Renal pelvis (tissue), 12 donors: ENCODE measurements at places on chromosomes 6 and 20.
A peak's percentile ranks its signal among the peaks of the same experiment; 100 is the strongest.

- DNase-seq: no peak
These were observed 88.3 kb downstream of the ZHX3 start for GRCh38 chr20:41229259-41229658.

DNA sequence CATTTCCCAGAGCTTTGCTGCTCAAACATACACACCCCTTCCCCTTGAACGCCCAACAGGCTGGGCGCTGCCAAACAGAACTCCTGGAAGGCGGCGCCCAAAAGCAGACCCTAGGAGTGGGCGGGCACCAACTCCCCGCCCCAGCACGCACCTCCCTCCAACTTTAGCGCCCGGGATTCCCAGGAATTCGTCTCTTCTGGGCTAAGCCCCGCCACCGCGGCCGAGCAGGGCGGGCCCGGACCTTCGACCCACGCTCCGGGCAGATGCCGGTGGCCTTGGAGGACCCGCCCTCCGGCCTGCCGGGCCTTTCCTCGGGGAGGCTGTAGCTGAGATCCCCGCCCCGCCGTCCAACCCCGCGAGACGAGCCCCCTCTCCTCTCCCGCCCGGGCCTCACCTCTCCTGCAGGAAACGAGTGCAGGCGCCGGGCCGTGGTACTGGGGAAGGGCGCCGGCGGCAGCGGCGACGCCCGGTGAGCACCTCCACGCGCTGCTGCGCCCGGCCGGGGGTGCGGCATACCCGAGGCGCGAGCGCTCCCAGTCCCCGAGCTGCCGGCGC is 659 bp downstream of the MCUR1 start:
- peak; percentile 85 for DNase-seq

GRCh38 chr6:105326833-105327770 is 75.8 kb downstream of the PREP start:
- DNase-seq: no peak

DNA sequence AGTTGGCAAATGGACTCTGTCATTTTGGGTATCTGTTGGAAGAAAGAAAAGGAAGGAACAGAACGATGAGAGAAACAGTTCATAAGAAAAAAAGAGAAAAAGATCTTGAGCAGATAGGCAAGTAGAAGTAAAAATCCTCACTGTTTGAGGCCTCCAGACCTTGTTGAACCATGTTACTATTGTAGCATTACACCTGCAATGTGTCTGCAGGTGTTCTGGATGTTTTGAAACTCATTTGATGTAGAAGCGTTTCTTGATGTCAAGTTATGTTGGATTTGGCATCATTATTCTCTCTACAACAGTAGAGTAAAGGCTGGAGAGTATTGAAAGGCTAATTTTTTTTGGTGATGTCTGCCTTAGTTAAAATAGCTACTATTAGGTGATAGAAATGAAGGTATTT is 108.7 kb downstream of the CARMIL1 start:
- DNase-seq: no peak

- DNase-seq: no peak
These were observed 12.4 kb upstream of the KIAA1755 start for GRCh38 chr20:38272961-38273360.

- DNase-seq: no peak
These were observed 368.5 kb downstream of the TBC1D32 start for GRCh38 chr6:120965814-120966213.

DNA sequence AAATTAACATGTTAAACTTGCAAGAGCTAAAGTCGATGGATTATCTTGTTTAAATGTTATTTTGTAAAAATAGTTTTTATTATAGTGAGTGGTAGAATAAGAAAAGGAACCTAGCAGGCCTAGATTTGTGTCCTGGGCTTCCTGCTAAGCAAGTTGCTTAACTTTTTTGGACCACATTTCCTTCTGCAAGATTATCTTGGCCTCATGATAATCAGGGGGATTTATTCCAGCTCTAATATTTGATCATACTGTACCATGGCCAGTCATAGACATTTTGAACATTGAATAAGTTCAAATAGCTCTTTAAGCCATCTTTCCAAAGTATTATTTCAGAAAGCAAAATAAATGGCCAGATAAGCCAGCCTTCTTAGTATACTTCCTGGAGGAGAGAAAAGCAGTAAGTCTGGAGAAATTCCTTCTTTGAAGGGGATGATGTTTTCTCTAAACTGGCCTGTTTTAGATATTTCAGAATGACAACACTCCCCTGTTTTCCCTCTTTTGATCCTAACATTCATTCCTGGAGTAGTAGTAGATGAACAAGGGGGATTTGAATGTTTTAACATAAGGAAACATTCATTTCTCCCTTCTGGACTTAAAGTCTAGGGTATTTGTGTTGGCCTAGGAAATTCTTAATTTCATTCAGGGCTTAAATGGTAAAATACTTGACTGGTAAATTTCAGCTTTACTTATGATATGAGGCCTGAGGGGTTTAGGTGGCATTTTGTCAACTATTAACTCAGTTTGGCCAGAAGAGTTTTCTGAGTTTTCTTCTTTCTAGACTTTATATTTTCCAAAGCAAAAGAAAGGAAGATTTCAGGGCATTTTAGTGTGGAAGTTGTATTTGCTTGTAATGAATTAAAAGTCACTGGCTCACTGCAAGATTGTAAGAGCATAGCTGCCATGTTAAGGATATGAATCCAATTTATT is 108.8 kb upstream of the SCGN start:
- no peak for DNase-seq

- DNase-seq: no peak
These were observed 1004.9 kb upstream of the ADGRB3 start for GRCh38 chr6:67630146-67630545.

DNA sequence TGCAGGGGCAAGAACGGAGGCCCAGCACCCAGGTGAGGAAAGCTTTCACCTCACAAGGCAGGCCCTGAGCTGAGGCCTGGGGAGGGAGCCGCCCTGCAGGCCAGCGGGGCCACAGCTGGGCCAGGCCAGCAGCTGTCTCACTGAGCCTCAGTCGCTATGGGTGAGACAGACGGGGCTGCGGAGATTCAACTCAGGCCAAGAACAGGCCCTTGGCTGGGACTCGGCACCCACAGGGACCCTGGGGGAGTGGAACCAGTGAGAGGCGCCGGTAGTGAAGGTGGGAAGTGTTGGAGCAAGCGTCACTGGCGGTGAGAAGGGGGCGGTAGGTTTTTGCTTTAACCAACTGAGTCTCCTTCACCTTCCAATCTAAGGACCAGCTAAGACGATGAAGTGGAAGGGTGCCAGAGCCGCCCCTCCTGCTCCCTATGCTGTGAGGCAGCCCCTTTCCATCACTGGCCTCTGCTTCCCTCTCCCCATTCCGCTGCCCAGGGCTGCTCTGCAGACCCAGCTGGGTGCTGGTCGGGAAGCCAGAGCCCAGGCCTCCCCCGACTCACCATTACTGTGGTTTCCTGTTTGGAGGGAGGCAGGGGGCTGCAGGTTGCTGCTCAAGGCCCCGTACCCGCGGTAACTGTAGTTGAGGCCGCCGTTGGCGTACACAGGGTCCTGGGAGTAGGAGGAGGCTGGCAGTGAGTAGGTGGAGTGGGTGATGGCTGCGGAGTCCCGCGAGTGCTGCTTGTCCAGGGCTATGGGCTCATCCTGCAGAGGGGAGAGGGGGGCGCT is 93.7 kb downstream of the ASXL1 start:
- DNase-seq: no peak

- peak; percentile 1 for DNase-seq
These were observed 192.6 kb upstream of the VGLL2 start for GRCh38 chr6:117072781-117073180.

- DNase-seq: peak; percentile 23
These were observed 16.5 kb upstream of the UBE2J1 start for GRCh38 chr6:89368999-89369398.

DNA sequence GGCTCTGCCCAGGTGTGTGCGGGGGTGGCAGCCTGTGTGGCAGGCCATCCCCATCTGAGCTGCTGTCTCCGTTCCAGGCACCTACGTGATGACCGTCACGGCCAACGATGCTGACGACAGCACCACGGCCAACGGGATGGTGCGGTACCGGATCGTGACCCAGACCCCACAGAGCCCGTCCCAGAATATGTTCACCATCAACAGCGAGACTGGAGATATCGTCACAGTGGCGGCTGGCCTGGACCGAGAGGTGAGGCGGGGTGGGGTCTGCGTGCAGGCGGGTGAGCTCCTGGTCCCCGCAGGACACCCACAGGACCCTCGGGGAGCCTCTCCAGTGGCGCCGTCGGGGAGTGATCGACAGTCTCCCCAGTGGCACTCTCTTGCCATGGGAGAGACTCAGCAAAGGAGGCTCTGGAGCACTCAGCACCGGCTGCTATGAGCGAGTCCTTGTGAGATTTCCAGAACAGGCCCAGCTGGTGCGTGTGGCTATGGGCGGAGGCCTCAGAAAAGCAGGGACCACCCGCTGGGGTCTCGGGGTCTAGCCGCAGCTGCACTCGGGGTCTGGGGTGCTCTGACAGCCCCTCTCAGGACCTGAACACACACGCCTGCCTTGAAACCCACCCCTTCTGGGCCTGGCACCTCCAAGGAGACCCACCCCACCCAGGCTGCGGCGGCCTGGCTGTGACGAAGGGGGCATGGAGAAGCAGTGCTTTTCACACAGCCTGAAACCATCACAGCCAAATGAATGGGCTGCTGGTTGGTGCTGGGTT is 191.8 kb downstream of the TAF4 start:
- no peak for DNase-seq

- DNase-seq: no peak
These were observed 40.8 kb downstream of the PACSIN1 start for GRCh38 chr6:34506718-34507117.

- no peak for DNase-seq
These were observed 85.3 kb upstream of the SIRPA start for GRCh38 chr20:1809611-1810510.

DNA sequence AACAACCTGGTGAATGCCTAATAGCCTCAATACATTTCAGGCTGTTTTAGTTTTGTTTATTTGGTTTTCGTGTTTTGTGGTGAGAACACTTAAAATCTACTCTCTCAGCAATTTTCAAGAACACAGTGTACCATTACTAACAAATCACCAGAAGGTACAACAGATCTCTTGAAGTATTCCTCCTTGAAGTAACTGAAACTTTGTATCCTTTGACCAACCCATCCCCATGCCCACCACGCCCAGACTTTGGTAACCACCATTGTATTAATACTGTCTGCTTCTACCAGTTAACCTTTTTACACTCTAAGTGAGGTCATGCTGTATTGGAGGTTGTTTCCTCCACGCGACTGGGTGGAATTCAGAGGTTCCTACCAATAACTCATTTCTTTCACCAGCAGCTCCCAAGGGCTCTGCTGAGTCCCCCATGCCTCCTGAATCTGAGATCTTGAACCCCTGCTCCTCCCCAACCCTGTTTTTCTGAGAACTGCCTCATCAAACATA is 5.7 kb upstream of the TRIM40 start:
- no peak for DNase-seq

DNA sequence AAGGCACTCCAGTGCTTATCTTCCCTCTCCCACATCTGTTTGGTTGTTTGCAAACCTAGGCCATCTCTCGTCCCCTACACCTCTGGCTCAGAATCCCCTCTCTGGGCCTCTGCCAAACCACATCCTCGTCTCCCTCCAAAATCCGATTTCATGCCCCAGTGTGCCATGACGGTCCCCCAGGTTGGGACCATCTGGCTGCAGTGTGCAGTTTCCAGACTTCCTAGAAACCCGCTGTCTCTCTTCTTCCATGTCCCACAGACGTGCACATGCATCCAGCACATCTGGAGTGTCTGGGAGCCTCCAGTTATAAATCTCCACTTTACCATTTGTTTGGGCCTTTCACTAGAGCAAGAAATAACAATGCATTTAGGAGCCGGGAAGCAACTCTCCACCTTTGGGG is 316.2 kb downstream of the KIF16B start:
- DNase-seq: no peak

DNA sequence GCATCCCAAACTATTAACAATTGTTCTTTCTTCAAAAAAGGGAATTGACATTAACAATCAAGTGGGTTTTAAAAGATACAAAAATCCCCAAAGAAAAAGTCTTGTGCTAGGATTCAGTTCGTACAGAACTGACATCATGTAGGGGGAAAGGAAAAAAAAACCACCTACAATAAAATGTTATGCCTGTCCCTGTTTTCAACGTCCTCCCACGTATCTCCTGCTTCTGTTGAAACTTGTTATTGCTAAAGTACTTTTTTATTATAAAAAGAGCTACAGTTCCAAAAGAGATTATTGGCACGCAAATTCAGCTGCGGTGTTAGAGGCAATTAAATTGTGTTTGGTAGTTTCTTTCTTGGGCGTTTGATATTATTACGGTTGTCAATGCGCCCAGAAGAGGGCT is 102.8 kb upstream of the PHACTR1 start:
- DNase-seq: no peak

- no peak for DNase-seq
These were observed 263.2 kb upstream of the PLN start for GRCh38 chr6:118284736-118285360.

DNA sequence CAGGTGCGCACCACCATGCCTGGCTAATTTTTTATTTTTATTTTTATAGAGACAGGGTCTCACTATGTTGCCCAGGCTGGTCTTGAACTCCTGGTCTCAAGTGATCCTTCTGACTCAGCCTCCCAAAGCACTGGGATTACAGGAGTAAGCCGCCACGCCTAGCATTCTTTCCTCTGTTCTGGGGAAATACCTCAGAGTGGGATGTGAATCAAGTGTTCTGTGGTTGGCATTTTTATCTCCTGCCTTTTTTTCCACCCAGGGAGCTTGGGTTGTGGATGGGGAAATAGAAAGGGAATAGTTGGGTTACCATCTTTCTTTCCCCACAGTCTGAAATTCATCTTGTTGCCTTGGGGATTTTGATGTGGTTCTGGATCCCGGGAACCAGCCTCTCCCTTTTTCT is 24.1 kb downstream of the TFAP2C start:
- DNase-seq: no peak

GRCh38 chr6:155079985-155080452 is 84.9 kb downstream of the TIAM2 start:
- DNase-seq: no peak

DNA sequence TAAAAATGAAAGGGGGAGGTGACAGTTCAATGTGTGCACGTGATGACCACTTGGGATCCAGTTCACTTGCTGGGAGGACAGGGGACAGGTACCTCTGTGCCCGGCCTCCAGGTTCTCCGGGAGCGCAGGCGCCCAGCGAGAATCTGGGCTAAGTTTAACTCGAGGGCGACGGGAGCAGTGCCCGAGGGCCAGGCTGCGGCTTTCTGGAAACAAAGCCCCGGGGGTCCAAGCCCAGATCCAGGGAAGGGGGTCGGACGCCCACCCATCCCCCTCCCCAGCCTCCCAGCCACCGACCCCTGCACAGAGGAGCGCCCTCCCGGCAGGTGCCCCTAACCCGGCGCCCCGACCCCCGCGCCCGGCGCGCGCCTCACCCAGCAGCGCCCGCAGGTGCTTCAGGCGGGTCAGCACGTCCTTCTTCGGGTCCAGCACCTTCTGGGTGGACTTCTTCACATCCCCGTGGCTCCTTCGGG is 405 bp downstream of the RALGAPA2 start:
- DNase-seq: no peak

DNA sequence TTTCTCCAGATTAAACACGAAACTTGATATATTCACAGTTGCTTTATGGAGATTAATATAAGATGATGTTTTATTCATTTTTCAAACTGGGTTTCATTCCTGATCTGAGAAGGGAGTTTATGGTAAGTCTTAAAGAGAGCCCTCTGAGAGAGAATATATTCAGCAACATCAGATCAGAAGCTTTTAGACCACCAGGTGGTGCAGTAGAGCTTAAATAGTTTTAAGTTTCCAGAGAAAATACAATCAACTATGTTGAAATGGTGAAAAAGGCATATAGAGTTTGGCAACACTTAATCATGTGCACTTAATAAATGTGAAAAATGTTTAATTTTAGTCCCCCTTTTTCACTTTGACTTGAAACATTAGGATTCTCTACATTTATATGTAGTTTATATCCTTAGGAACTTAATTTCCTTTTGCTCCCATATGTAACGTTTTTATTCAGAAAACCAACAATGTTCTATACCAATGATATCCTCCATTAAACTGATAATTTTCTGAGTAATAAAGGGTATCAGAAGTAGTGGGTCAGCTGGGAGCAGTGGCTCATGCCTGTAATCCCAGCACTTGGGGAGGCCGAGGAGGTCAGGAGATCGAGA is 86.4 kb upstream of the CLDN20 start:
- peak; percentile 65 for DNase-seq
